K562 (cell line): ENCODE measurements at places on chromosomes 5 and 9.
A peak's percentile ranks its signal among the peaks of the same experiment; 100 is the strongest.

- peaks cover 9% of the 10 kb centered on the region; the same call in 1 of the 3 replicates for H3K4me1 ChIP-seq
- no peak within 1 kb of the TSS for H3K4me3 ChIP-seq
- no peaks in the 10 kb centered on the region for H3K36me3 ChIP-seq
- DNase-seq: peak; percentile 77
- no peaks in the 10 kb centered on the region for H3K27me3 ChIP-seq
Measured at GRCh38 chr5:171418982-171419687, at the start of gene FGF18. Gene FGF18, plus strand, starts transcription at chr5:171419647. Its CDS starts 553 bp downstream, at chr5:171420200.

- no peaks in the 10 kb centered on the region for H3K36me3 ChIP-seq
- H3K27ac ChIP-seq: no peak overlapping the region
- DNase-seq: no peak
- no peaks in the 10 kb centered on the region for H3K27me3 ChIP-seq
- H3K4me3 ChIP-seq: no peak overlapping the region
Measured at GRCh38 chr9:130159057-130159456, 13.1 kb upstream of the NCS1 start.

GRCh38 chr9:95130484-95130883, 187.0 kb downstream of the FANCC start:
- H3K27me3 ChIP-seq: no peaks in the 10 kb centered on the region
- no peak for DNase-seq
- H3K27ac ChIP-seq: no peak overlapping the region
- no peak overlapping the region for H3K4me3 ChIP-seq

GRCh38 chr5:147240266-147240985, 5.6 kb downstream of the STK32A start:
- H3K4me1 ChIP-seq: no peaks in the 10 kb centered on the region
- no peaks in the 10 kb centered on the region for H3K27me3 ChIP-seq
- DNase-seq: no peak

- no peaks in the 10 kb centered on the region for H3K36me3 ChIP-seq
- peaks cover 33% of the 10 kb centered on the region for H3K4me1 ChIP-seq
- H3K27ac ChIP-seq: no peak overlapping the region
- no peak overlapping the region for H3K4me3 ChIP-seq
- H3K27me3 ChIP-seq: peaks cover 13% of the 10 kb centered on the region; the same call in 2 of the 3 replicates
- DNase-seq: peak; percentile 70
Measured at GRCh38 chr5:98771382-98772109, 1.9 kb upstream of the RGMB start.

DNA sequence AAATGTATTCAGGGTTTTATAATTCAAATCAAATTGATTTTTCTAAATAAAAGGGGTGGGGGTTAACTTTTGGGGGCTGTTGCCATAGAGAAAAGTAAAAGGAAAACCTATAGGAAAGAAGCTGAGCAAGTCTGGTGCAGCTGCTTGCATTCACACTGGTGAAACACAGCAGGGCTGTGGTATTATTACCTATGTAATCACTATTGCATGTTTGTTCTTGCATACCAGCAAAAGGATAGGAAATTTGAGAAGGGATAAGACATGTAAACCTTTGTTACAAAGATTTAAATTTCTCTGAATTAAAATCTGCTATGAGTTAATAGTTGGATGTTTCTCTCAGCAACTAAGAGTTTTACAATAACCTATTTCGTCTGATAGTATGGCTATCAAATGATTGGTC, 346.7 kb downstream of the EFNA5 start:
- no peak overlapping the region for H3K4me3 ChIP-seq
- no peaks in the 10 kb centered on the region for H3K4me1 ChIP-seq
- no peak overlapping the region for H3K27ac ChIP-seq
- H3K27me3 ChIP-seq: no peaks in the 10 kb centered on the region
- DNase-seq: no peak

GRCh38 chr5:23302438-23302837, 205.0 kb upstream of the PRDM9 start:
- DNase-seq: no peak
- no peaks in the 10 kb centered on the region for H3K36me3 ChIP-seq
- no peak overlapping the region for H3K27ac ChIP-seq
- no peaks in the 10 kb centered on the region for H3K4me1 ChIP-seq

- H3K4me1 ChIP-seq: peaks cover 33% of the 10 kb centered on the region
- no peaks in the 10 kb centered on the region for H3K27me3 ChIP-seq
- no peaks in the 10 kb centered on the region for H3K36me3 ChIP-seq
- no peak overlapping the region for H3K4me3 ChIP-seq
Measured at GRCh38 chr9:34381323-34381722, 4.6 kb upstream of the MYORG start.

DNA sequence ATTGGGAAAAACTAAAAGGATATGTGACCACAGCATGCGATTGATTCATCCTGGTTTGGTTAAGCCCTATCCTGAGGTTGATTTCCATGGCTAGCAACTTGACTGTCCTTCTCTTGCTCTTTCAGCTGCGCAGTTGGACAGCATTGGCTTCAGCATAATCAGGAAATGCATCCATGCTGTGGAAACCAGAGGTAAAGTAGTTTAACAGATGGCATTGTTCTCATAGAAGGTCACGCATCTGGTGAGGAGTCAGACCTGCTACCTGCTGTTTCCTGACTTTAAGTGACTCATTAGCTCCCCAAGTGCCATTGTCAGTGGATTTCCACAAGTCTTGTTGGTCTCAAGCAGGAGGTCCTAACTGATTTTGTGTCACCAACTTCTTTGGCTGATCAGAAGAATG, 266.9 kb downstream of the ARHGAP26 start:
- no peak overlapping the region for H3K27ac ChIP-seq
- no peaks in the 10 kb centered on the region for H3K4me1 ChIP-seq
- H3K36me3 ChIP-seq: no peaks in the 10 kb centered on the region
- H3K4me3 ChIP-seq: no peak overlapping the region

DNA sequence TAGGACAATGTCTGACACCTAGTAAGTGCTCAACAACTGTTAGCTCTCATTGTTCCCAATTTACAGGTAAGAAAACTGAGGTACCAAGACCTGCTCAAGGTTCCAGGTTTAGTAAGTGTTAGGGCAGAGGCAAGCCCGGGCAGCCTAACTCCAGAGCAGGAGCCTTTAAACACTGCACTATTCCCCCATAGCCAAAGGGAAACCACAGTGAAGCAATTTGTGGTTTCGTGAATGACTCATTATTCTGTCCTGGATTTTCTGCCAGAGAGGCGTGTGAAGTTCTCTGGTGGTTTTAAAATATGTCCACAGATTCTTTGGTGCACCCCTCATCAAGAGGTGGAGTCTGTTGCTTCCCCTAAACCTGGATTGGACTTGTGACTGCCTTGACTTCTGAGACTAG, 1.0 kb upstream of the MCC start:
- H3K27ac ChIP-seq: no peak overlapping the region
- peaks cover 24% of the 10 kb centered on the region for H3K27me3 ChIP-seq
- DNase-seq: no peak

- no peak overlapping the region for H3K4me3 ChIP-seq
Measured at GRCh38 chr5:74085186-74085585, 459.2 kb downstream of the ARHGEF28 start.

DNA sequence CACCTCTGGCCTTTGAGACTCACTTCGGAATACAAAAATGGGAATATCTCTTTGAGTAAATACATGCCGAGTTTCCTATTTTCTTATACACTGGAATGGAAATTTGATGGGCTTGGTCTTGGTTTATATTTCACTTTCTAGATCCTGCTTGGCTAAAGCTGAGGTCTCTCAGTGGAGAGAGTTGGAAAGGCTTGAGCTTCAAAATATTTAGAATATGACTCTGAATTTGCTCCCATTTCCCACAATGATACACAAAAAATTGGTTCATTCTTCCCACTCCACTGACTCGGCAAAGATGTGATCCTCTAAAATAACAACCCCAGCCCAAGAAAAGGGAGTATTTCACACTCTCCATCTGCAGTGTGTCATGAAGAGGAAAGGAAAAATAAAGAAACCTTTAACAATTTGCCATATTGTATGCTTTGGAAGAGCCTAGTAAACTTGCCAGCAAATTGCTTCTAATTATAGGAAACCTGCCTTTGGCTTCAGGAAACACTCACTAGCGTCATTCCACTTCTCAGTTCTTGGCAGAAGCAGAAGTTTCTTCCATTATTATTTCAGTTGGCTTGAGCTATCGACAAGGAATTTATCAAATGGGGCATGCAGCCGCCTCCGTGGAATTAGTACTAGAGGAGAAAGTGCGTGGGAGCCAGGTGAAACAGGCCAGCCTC, 302.9 kb downstream of the NSG2 start:
- no peaks in the 10 kb centered on the region for H3K36me3 ChIP-seq
- no peak for DNase-seq

DNA sequence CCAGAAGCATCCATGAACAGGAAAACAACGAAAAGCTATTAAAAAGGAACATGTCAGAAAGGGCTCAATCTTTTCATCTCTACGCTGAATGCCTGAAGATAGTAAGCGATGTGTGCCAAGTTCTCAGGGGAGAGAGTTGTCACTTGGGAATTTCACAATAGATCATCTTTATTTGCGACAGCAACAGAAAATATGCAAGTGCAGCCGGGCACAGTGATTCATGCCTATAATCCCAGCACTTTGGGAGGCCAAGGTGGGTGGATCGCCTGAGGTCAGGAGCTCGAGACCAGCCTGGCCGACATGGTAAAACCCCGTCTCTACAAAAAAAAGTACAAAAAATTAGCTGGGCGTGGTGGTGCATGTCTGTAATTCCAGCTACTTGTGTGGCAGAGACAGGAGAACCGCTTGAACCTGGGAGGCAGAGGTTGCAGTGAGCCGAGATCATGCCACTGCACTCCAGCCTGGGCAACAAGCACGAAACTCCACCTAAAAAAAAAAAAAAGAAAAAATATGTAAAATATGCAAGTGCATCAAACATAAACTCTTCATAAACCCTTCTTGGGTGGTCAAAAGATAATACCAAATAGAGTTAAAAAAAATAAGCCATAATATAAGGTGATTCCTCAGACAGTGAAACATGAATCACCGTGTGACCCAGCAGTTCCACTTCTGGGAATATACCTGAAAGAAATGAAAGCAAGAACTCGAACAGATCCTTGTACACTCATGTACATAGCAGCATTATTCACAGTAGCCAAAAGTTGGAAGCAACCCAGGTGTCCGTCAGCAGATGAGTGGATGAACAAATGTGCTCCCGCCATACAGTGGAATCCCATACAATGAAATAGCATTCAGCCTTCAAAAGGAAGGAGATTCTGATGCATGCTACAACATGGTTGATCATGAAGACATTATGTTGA, 16.2 kb downstream of the SFXN1 start:
- H3K36me3 ChIP-seq: peaks cover 89% of the 10 kb centered on the region
- no peaks in the 10 kb centered on the region; the same call in 1 of the 2 replicates for H3K4me1 ChIP-seq
- H3K27me3 ChIP-seq: no peaks in the 10 kb centered on the region
- no peak for DNase-seq
- H3K27ac ChIP-seq: no peak overlapping the region

DNA sequence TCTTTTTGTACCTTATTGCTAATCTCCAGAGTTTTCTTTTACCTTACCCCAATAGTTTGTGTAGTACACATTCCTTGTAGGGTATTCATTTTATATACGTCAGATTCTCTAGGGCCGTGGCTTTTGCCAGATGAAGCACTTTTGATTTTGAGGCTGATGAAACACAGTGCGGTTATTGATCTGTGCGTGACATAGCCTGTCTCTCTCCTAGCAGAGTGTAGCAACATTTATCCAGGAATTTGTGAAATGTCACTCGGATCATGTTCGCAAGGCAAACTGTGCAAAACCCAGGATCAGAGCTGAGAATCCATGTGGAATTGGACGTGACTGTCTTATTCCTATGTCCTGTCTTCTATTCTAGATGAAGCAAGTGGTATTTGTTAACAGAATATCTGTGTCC, 142.0 kb upstream of the SH3GL2 start:
- no peak overlapping the region for H3K27ac ChIP-seq
- no peaks in the 10 kb centered on the region for H3K27me3 ChIP-seq
- H3K4me1 ChIP-seq: no peaks in the 10 kb centered on the region
- no peaks in the 10 kb centered on the region for H3K36me3 ChIP-seq
- no peak overlapping the region for H3K4me3 ChIP-seq

DNA sequence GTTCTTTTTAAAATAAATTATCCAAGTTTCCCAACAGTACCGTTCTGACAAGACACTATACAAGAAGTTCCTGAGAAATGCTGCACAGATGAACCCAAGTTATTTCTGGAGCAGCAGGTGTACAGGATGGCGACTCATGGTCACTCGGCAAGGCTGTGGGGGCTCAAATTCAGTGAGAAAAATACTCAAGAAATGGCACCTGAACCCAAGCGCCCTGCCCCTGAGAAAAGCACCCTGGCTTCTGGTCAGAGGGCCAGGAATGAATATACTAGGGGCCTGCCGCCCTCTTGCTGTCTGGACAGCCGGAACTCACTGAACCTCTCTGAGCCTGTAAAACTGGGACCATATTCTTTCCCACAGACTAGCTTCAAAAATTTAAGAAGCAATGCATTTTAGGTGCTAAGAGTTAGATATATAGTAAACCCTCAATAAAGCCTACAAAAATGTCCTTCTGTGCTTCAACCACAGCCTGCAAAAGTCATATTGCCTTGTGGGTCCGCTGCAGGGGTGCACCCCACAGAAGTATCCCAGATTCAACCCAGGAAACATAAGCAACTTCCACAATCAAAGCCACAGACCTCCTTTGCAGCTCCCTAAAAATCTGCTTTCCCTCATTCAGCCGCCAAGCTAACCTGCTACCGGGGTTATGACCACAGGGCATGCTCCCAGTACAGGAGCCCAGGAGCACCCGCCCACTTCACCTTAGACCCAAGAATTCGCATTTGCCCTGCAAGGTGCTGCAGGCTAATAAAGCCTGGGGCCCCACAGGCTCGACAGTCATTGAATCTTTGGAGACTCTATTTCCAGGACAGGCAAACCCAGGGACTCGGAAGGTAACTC, 1.4 kb downstream of the RAPGEF1 start:
- H3K27ac ChIP-seq: no peak overlapping the region
- H3K4me1 ChIP-seq: peaks cover 22% of the 10 kb centered on the region
- peak; percentile 34 for DNase-seq
- H3K27me3 ChIP-seq: no peaks in the 10 kb centered on the region

GRCh38 chr9:130352586-130353285, 87.2 kb downstream of the HMCN2 start:
- no peak overlapping the region for H3K4me3 ChIP-seq
- H3K27me3 ChIP-seq: peaks cover 44% of the 10 kb centered on the region
- H3K27ac ChIP-seq: no peak overlapping the region

GRCh38 chr9:129455151-129455995, 165.5 kb downstream of the C9orf50 start:
- no peak overlapping the region for H3K27ac ChIP-seq
- H3K4me1 ChIP-seq: peaks cover 22% of the 10 kb centered on the region
- H3K27me3 ChIP-seq: no peaks in the 10 kb centered on the region; the same call in 2 of the 3 replicates
- H3K36me3 ChIP-seq: no peaks in the 10 kb centered on the region
- DNase-seq: no peak
- H3K4me3 ChIP-seq: no peak overlapping the region

- H3K4me3 ChIP-seq: no peak overlapping the region
- no peaks in the 10 kb centered on the region for H3K36me3 ChIP-seq
- H3K27ac ChIP-seq: no peak overlapping the region
- H3K27me3 ChIP-seq: no peaks in the 10 kb centered on the region
Measured at GRCh38 chr5:116583085-116583861, 8.7 kb upstream of the SEMA6A start.

GRCh38 chr9:104869811-104870210, 58.1 kb downstream of the ABCA1 start:
- peaks cover 31% of the 10 kb centered on the region for H3K27me3 ChIP-seq
- H3K4me1 ChIP-seq: peaks cover 6% of the 10 kb centered on the region; the same call in 1 of the 2 replicates
- no peak for DNase-seq
- H3K27ac ChIP-seq: no peak overlapping the region
- no peak overlapping the region for H3K4me3 ChIP-seq
- H3K36me3 ChIP-seq: no peaks in the 10 kb centered on the region

GRCh38 chr5:127425868-127426267, 91.6 kb upstream of the PRRC1 start:
- H3K27me3 ChIP-seq: no peaks in the 10 kb centered on the region
- no peaks in the 10 kb centered on the region for H3K4me1 ChIP-seq
- H3K36me3 ChIP-seq: no peaks in the 10 kb centered on the region
- DNase-seq: no peak
- H3K4me3 ChIP-seq: no peak overlapping the region
